Renal cortical epithelial cell (primary cell): ENCODE measurements at places on chromosomes 1 and 21.

DNA sequence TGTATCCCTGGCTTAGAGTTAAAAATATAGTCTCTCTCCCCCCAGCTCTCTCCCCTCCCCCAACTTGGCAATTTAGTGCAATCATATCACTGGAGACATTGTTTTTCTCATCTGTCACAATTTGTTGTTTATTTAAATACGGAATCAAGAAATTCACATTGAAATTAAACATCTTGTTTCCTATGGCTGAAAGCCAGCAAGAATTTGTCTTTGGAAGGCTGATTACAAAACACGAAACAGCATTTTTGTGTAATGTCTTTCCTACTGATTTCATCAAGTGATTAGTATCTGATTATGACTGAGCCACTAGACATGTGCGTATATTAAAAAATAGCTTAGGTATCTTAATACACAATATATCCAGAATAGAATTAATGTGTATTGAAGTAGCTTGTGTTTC is 119.7 kb downstream of the LYPLAL1 start:
- DNase-seq = no peak

DNA sequence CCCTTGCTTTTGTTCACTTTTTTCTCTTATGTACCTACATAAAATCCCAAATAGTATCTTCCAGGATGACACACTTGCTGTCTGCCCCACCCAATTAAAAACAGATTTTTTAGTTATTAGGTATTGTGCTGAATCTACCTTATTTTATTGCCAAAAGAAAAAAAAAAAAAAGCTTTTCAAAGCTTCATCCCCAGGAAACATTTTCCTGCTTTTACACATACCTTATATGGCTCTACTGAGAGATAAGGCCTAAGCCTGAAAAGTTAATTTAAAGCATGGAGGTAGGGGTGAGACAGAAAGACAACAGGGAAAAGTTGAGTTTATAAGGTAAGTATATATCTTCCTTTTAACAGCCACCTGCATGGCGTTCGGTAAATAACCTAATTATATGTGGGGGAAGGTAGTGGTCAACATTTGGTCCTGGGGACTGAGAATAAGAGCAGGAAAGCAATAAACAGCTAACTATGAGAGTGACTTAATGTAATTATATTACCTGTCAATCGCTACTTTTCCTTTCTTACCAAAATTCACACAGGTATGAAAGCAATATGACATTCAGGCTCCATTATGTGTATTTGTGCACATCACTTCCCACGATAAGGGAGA is 54.6 kb upstream of the BOLA1 start:
- no peak for DNase-seq

DNA sequence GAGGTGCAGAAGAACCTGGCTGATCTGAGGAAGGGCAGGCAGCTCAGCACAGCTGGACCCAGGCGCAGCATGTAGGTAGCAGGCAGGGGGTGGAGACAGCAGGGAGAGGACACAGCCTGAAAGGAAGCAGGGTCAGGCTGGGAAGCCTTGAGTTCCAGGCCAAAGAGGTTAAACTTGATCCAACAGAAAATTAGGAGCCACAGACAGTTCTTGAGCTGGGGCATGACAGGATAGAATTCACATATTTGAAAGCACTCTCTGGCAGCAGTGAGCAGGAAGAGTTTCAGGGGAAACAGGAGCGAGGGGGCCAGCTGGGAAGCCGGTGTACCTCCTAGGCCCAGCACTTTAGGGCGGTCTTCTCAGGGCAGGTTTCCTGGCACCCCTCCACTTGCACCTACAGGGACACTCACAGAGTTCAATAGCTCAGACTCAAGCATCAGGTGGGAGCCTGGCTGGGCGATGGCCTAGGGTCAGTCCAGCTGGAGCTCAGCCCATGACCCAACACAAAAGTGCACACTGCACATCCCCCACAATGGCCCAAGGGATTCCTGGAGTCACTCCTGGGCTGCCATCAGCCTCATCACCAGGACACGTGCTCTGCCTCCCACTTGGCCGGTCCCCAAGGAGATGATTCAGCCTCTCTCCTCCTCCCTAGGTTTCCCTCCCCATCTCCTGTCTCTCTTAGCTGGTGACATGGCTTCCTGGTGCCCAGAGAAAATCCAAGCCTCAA is 22.7 kb downstream of the MATN1 start:
- DNase-seq = peak; percentile 72

DNA sequence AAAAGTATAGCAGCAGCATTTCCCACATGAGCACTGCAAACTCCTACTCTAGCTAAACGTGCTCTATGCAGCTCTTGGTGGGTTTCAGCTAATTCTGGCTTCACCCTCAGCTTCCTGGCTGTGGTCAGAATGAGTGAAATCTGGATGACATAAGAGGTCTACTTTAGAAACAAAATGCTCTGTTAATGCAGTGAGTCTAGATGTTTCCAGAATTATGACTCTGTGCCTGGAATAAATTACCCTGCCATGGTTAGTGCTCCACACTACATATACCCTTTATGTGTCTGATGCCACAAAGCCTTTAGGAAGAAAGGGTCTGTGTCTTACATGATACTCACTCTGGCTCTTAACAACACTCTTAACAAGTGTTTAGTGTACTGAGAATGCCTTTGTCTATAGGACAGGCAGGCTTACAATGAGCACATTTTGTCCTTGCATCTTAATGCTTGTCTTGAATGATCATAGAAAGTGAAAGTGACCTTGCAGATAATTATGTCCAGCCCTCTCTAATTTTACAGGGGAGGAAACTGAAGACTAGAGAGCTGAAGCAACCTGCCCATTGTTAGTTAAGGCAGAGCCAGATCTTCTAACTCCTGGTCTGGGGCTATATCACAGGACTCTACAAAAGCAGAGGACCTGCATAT is 9.2 kb downstream of the S100A10 start:
- no peak for DNase-seq

DNA sequence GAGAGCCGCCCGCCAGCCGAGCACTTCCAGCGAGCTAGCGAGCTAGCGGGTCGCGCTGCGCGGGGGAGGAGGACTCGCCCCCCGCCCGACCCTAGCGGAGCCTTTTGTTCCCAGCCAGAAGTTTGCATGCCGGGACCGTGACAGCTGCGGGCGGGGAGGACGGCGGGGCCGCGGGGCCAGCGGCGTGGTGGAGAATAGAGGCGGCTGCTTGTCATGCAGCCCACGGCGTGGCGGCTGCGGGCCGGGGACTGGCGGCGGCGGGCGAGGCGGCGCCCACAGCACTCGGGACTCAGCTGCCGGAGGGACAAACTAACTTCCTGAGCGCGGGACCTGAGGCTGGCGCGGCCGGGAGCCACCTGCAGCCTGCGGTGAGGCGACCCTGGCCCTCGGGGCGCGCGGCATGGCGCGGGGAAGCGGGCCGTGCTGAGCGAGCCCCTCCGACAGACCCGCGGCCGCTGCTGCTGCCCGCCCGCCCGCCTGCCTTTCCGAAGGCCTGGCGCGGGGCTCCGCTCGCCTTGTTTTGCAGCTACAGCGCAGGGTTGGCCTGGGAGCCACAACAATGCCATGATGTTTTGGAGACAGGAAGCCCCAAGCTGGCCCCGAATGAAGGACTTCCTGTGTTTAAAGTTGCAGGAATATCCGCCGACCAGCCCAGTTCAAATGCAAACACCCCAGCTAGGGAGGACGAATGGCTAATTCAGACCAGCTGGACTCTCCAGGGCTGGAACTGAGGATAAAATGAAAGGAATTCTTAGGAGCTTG is 82.2 kb upstream of the BMP8A start:
- DNase-seq = no peak

- DNase-seq = no peak
Observed at GRCh38 chr1:37725851-37726613, 33.7 kb downstream of the CDCA8 start.

DNA sequence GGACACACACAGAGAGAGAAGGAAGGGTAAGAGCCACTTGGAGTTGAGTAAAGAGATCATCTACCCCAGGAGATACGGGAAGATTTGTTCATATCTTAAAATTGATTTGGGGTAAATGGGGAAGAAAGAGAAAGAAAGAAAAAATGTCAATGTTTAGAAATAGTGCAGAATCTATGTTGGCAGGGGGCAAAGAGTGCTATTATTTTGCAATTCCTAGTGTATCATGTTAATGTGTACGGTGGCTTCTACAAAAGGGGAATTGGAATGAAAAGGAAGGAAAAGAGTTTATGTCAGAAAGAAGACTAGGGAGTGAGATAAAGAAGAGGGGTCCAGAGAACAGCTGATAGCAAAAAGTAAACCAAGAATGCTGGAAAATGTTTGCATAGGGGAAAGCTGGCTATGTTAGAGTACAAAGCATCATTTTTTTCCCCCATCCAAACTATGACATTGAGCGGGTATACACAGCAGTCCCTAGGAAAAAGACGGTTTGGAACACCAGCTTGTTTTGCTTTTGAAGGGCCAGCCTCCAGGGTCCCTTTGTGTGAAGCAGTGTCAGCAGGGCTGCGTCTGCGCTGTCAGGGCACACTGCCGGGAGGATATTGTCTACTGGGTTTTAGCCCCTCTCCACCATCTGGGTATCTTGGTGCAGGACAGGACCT is 10.8 kb downstream of the LRRC8D start:
- no peak for DNase-seq

DNA sequence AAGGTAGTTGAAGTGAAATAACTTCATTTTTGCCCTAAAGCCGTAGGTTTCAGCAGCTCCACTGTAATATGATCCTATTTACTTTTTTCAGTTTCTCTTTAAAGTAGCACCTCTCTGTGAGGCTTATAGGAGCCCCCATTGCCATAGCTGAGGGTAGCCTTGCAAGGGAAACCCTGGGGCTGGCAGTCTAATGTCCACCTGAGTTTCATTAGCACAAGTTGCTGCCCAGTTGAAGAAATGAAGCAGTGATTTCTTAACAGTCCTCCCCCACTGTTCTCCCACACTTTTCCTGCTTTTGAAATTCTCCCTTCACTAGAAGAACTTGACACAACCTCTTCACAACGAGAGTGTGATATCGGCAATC is 1.5 kb downstream of the HMCN1 start:
- DNase-seq = no peak

- no peak for DNase-seq
Observed at GRCh38 chr21:41813226-41813625, 46.4 kb upstream of the RIPK4 start.

DNA sequence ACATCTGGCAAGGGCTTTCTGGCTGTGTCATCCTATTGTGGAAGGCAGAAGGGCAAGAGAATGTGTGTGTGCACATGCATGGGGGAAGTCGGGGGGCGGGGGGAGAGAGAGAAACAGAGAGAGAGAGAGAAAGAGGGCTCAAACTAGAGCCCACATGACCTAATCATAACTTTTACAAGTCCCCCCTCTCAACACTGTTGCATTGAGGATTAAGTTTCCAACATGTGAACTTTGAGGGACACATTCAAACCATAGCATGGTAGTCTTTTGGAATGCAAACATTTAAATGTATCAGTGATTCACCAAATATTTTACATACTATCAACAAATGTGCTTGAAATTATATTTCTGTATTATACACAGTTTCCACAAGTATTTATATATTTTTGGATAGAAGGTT is 655.4 kb upstream of the B3GALT2 start:
- no peak for DNase-seq

DNA sequence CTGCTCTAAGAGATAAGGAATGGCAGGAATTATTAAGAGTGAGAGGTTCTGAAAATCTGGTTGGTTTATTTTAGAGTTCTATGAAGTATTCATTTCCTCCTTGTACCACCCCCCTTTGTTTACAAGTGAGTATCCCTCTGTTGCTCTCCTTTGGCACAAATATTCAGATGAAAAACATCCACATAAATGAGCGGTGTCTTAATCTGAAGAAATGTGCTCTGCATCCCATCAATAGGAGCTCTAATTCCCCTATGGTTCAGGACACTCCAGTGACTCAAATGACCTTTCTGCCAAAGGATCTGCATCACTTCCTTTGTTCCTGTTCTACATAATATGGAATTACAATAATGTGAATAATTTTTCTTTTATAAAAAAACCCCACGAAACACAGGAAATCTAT is 16.6 kb downstream of the DDAH1 start:
- DNase-seq = no peak
